GM23248 (cell line): ENCODE measurements at places on chromosomes 4 and X. TPM values are rescaled to one million over a fixed set of nuclear protein-coding genes. Genes with fewer than 3 reads are reported as not detected.

- no peak for DNase-seq
These were observed 117.3 kb downstream of the NKX6-1 start for GRCh38 chr4:84381759-84382158.

- DNase-seq = no peak
These were observed 56.9 kb downstream of the ATG4A start for GRCh38 chrX:108148524-108148923.

DNA sequence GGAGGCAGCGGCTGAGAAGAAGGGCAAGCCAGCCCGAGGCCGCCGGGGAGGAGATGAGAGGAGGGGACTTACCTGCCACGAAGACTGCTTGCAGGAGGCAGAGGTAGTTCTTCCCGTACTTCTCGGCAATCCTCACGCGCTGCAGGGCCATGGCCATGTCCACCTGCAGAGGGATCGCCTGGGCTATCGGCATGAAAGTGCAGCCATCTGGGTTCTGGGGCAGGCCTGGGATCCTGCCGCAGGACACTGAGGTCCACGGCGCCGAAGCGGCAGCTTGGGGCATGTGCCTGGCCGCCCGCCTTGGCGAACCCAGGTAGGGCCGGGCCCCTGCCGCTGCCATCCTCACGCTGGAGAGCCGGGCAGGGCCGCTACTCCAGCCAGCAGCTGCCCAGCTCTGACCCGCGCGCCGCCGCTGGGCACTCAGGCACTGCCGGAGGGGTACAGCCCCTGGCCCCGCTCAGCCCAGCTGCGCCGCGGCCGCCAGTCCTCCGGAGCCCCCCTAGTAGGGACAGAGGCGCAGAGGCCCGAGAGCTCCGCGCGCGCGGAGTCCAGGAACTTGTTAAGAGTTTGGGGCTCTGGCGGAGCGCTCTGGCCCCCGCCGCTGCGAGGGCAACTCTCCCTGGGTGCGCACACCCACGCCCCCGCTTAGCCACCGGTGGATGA is 16.0 kb downstream of the MCF2 start:
- DNase-seq = peak; percentile 13

The CLIC2 gene
- polyA plus RNA-seq = 0.15 and 0.57 TPM in 2 replicates

The AR gene
- polyA plus RNA-seq = 1.2 TPM in 2 replicates

The ADGRG2 gene
- polyA plus RNA-seq = 0.09 and 0.10 TPM in 2 replicates
